Right hindlimb (tissue), 1 donor: ENCODE measurements at places on chromosomes 13 and 19.
A peak's percentile ranks its signal among the peaks of the same experiment; 100 is the strongest.

DNA sequence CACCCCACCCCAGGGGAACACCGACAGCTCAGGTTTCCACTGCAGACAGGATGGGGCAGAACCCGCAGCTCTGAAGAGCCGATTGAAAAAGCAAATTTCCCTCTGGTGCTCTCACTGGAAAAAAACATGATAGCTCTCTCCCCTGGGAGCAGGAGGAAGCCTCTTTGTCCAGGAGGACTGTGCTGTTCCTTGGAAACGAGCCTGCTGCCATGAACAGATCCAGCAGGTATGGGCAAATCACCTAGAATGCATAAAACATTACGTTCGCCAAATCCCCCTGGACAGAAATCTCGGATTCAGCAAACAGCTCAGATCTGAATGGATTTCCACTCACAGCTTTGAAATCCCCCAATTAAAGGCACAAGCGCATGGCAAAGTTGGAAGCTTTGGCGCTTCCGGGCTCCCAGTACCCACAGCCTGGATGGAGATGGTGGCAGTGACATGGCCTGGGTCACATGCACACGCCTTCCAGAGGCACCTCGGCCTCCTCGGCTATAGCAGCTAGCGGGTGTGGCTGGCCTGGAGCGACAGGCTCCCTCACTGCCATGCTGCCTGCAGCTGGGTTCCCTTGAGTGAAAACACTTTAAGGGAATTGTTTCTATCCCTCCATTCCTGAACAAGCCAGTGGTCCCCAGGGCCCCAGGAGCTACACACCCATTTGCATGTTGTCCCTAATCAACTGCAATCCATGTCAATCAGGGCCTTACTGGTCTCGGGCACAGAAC, 59.1 kb downstream of the CEBPG start:
- DNase-seq = no peak

GRCh38 chr19:15644066-15644741, 3.5 kb downstream of the CYP4F3 start:
- DNase-seq = no peak

GRCh38 chr19:7926021-7926726, at the start of gene CTXN1:
TSS of gene CTXN1 (minus strand) at chr19:7926135. CDS start at chr19:7925538, 597 bp downstream.
- DNase-seq = peak; percentile 83

- no peak for DNase-seq
These were observed 17.7 kb downstream of the CCDC122 start for GRCh38 chr13:43861863-43862262.
